EH (cell line): ENCODE measurements at places on chromosomes 12 and 14.

GRCh38 chr12:32964981-32965585 lies 68.5 kb upstream of the PKP2 start:
- DNase-seq: no peak

DNA sequence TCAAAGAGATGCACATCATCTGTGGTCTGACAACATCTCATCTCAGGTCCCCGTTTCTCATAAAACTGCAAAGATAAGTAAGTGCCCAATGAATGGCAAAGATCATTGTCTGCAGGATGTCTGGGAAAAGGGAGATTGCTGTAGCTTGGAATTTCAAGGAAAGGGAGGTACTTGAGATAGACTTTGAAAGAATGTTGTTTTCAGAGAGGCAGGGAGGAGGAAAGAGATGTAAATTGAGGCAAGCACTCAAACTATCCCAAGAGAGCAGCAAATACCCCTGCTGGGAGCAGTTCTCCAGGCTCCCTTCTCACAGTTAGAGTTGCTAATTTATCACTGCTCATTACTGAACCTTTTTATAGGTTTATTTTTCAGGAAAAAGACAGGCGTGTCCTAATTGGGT lies 107.1 kb downstream of the MYRFL start:
- no peak for DNase-seq

GRCh38 chr14:33254861-33255395 lies 316.2 kb downstream of the NPAS3 start:
- no peak for DNase-seq

GRCh38 chr14:101579372-101580080 lies 18.2 kb downstream of the DIO3 start:
- DNase-seq: no peak

- DNase-seq: no peak
These were observed 65.0 kb downstream of the KICS2 start for GRCh38 chr12:64157110-64157509.

DNA sequence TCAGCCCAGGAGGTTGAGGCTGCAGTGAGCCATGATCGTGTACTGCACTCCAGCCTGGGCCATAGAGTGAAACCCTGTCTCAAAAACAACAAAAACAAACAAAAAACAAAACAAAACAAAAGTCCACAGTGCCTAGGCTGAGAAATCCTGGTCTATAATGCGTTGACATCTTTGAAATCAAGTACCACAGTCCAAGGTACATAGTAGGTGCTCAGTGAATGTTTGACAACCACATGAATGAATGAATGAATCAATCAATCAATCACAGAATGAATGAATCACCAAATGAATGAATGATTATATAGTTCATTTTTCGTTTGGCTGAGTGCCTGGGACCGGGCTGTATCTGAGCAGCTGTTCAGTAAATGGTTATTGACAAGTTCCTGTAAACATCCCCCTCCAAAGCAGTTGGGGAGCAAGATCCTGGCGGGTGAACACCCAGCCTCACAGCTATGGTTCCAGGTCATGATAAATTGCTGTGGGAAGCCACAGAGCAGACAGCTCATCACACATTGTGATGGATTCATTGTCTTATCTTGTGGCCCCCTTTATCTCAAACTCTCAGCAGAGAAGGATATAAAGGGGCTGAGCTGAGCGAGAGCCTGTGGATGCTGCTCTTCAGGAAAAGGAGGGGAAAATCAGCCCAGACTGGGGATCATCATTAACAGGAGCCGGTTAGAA lies 30.4 kb upstream of the IFT81 start:
- no peak for DNase-seq
